ENCODE measurements at places on chromosomes 6 and 20.

GRCh38 chr6:111565326-111566221 is 40.1 kb downstream of the TRAF3IP2 start:
- no peak for DNase-seq

- no peak for DNase-seq
These were observed 6.4 kb downstream of the VNN2 start for GRCh38 chr6:132751306-132751705.

DNA sequence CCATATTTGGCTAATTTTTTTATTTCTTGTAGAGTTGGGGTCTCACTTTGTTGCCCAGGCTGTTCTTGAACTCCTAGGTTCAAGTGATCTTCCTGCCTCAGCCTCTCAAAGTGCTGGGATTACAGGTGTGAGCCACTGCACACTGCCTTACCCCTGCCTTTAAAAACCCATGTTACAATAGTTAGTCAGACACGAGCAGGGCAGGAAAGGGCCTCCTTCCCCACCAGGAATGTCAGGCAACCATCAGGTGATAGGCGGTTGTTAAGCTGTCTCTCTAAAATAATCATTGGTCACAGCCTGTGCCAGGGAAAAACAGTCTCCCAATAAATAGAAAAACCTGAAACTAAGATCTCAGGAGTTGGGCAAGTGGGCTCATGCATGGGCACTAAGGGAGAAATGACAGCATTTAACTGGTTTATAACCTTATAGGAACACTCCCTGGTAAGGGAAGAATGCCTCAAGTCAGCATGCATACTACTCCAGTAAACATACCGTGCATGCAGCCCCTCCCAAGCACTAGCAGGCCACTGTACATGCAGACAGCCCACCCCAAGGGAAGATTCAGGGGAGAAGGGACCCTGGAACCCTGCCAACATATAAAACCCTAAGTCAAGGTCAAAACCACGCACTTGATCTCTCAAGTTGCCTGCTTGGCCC is 8.4 kb downstream of the OR2H2 start:
- DNase-seq = no peak

GRCh38 chr6:150539568-150539967 is 60.1 kb upstream of the PLEKHG1 start:
- no peak for DNase-seq

- DNase-seq = no peak
These were observed 16.1 kb downstream of the TAF4 start for GRCh38 chr20:62049342-62050165.

- no peak for DNase-seq
These were observed 85.7 kb upstream of the CST7 start for GRCh38 chr20:24863356-24863755.

GRCh38 chr6:16049168-16049567 is 79.7 kb upstream of the MYLIP start:
- DNase-seq = no peak

DNA sequence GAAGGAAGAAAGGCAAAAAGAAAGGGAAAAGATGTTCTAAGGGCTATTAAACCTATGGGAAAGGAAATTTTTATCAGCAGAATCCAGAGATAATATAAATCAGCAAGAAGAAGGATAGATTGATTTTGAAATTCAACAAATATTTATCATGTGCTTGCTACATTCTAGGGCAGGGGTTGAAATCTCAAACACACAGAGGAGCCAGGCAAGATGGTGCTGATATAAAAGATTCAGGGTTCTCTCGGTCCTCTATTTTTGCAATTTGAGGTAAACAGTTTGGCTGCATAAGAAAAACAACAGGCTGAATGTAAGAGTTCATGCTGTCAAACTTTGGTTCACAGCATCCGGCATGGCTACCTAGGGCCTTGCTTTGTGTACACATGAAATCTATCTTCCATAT is 109.6 kb upstream of the BMP2 start:
- DNase-seq = no peak

GRCh38 chr20:64065974-64066343 is 3.0 kb downstream of the TCEA2 start:
- no peak for DNase-seq

Measured in activated CD4-positive, alpha-beta T cell treated with anti-CD3 and anti-CD28 coated beads, Interleukin-2, amount 50 U/mL, for 24 hours (primary cell).